ENCODE measurements at places on chromosomes 1 and 21.

DNA sequence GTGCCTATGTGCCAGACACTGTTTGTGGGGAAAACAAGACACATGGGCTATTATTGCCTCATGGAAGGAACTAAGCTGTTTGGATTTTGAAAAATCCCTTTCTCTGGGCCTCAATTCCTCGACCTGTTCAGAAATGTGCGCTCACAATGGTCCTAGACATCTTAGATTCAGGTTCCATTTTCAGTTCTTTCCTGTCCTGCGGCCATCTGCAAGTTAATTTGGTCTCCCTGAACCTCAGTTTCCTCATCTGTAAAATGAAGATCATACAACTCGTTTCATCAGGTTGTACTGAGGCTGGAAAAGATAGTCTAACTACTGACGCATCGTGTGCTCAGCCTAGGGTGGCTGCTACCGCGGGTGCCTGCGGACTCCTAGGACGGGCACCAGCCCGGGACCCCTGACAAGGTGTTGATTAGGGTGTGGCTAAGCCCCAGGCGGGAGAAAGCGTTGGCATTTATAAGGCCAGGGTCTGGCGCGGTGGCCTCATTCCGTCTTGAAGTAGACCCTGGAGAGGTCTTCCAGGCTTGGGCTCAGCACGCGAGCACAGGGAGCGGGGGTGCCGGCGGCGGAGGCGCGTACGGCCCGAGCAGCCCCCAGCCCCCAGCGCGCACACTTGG is 493 bp upstream of the ELOA start:
- peak; percentile 41 for ATAC-seq

DNA sequence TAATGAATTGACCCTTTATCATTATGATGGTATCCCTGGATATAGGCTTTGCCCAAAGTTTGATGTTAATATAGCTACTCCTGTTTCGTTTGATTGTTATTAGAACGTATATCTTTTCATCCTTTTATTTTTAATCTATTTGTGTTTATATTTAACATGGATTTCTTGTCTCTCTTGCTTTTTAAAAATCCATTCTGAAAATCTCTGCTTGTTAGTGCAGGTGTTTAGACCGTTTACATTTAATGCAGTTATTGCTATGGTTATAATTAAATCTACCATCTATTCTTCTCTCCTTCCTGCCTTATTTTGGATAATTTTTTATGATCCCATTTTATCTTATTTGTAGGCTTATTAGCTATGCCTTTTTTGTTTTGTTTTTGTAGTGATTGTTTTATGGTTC is 12.4 kb downstream of the TSNAX start:
- no peak for ATAC-seq

GRCh38 chr1:207398986-207399385 is 55.1 kb upstream of the CR2 start:
- ATAC-seq = no peak

DNA sequence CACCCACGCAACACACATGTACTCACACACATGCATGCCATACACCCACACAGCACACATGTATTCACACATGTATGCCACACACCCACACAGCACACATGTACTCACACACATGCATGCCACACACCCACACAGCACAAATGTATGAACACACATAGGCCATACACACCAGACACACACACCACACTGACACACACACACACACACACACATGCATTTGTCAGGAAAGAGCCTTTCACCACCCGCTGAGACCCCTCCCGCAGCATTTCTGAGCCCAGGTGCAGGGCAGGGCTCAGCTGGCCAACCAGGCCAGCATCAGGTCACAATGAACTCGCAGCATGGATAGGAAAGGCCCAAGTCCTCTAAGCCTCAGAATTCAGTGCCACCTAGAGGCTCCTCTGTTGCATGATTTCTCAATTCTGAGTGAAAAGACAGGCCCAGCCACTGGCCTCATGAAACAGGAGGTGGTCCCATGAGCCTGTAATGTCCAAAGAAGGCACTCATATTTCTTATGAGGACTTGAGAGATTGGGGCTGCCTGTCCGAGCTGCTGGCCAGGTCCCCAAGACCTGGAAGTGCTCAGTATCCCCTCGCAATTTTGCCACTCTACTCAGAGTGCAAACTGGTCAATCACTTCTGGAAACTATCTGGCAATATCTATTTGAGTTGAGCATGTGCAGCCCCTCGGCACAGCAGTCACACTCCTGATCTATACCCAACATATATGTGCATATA is 57.3 kb downstream of the PSMG1 start:
- peak; percentile 84 for ATAC-seq

DNA sequence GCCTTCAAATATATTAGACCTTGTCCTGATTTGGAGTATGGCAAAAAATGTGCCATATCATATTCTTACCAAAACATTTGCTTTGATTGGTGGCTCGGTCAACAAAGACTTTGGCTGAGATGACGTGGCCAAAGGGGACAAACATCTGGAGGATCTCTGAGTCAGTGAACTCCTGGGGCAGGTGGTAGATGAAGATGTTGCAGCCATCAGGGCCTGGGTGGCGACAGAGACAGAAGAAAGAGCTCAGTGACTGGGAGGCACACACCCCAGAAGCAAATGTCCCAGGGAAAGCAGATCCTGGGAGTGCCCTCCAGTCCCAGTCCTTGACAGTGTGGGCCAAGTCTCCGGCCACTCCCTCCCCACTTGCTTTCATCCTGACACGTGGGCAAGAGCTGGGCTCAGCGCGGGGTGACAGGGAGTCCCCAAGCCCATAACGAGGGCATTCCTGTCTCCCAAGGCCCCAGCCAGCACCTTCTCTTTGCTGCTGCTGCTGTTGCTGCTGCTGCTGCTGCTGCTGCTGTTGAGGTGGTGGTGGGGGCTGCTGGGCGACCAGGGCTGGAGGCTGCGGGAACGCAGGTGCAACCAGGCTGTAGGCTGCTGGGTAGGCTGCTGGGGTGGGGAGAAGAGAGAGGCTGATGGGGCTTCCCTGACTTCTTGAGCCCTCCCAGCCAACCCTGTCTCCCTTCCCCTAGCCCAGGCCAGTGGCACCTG is 10.7 kb downstream of the CELF3 start:
- no peak for ATAC-seq

DNA sequence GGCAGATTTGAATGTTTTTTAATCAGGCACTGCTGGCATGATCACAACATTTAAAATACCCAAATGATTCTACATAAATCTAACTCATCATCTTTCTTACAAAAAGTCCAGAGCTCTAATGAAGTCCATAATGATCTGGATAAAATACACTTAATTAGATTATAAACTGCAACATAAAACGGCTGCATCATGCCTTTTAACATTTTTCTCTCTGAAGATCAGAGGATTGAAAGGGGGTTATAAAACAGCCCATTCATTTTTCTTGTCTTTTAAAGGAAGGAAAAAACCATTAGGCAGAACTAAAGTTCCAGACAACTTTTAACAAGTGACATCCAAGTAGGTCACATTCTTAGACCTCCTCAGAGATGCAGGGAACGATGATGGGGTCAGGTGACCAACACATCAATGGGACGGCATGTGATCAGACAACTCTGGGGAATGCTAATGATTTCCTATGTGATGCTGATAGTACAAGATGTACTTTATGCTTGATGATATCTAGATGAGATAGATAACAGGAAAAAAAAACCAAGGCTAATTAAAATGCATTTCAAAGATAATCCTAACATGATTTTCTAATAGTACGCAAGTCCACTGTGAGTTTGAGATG is 455.1 kb downstream of the SMYD3 start:
- no peak for ATAC-seq

All from esophagus mucosa (tissue), 1 donor.